H1 (cell line): ENCODE measurements at places on chromosomes 5 and 9. TPM values are rescaled to one million over a fixed set of nuclear protein-coding genes. Genes with fewer than 3 reads are reported as not detected.

The PALM2AKAP2 gene
- 11.8 and 20.5 TPM in 2 replicates for total RNA-seq

DNA sequence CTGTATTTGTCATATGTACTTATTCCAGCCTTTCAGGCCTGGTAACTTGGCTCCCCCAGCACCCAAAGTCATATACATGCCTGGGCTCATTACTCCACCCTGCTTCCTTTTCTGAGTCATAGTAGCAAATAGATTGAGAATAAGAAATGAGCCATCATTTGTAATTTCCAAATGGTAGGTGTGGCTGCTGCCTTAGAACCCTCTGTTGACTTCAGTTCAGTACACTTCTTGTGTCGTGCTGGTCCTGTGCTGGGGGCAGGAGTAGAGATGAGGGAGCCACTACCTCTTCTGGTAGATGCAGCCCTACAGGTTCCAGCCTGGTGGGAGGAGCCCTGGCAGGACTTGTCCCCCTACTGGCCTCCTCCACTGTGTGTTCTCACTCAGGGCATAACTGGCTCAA lies 11.1 kb downstream of the GM2A start:
- no peak for DNase-seq

DNA sequence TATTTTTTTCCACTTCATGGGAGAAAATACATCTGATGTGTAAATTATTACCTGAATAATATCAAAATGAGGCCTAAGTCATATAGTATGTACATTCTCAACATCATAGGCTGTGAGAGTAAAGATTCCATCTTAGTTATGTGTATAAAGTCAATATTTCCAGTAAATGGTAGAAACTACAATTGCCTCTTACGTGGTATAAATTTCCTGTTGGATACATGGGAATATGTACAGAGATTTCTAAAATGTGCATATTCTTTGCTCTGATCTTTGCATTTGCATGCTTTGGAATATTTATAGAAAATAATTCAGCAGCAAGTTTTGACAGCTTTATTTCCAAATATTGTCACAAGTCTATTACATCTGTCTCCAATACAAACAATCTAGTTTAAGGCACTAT lies 78.8 kb downstream of the GABRB2 start:
- no peak for DNase-seq

The LECT2 gene
- total RNA-seq = not detected in 2 replicates

The IFNK gene
- total RNA-seq = not detected in 2 replicates
